ENCODE measurements at places on chromosomes 2 and 18. TPM values are rescaled to one million over a fixed set of nuclear protein-coding genes. Genes with fewer than 3 reads are reported as not detected.

The ZNF892 gene
- total RNA-seq, result 4.8 TPM

The TTC39C gene
- total RNA-seq, result 14.3 TPM

The TUBA4A gene
- total RNA-seq, result 231 TPM

DNA sequence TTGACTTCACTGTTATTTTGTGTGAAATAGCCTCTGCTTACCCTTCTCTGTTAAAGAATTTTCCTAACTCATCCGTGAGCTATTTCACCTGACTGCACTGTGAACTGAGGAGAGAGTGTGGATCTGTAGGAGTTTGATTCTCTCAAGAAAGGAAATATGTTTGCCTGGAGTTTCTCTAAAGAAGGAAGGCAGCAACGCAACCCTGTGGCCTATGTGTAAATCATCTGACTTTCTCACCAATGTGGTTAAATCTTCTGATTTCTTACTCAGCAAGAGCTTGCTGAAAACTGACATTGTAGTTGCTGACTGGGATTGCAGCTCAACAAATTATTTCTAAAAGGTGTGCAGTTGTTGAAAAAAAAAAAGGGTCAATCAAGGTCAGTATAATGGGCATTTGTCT, 153.9 kb upstream of the PELI1 start:
- no peak overlapping the region for H3K4me3 ChIP-seq
- peaks cover 21% of the 10 kb centered on the region for H3K4me1 ChIP-seq
- no peak overlapping the region for H3K27ac ChIP-seq
- no peaks in the 10 kb centered on the region for H3K36me3 ChIP-seq

DNA sequence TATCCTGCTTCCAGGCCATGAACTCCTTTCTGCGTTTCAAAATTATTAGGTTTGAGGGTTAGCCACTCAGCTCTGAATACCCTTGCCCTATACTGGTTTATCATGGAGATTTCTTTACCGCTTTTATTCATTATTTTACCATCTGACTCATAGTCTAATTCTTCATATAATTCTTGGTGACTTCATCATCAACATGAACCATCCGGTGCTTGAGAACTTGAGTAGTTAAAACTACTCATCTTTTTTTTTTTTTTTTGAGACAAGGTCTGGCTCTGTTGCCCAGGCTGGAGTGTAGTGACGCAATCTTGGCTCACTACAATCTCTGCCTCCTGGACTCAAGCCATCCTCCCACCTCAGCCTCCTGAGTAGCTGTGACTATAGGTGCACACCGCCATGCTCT, 94.2 kb upstream of the LHCGR start:
- no peak overlapping the region for H3K4me3 ChIP-seq
- H3K36me3 ChIP-seq, result no peaks in the 10 kb centered on the region
- H3K27ac ChIP-seq, result no peak overlapping the region

GRCh38 chr2:42902939-42903709, 110.7 kb upstream of the HAAO start:
- H3K27ac ChIP-seq, result no peak overlapping the region
- no peak for DNase-seq
- H3K27me3 ChIP-seq, result peaks cover 6% of the 10 kb centered on the region
- H3K36me3 ChIP-seq, result no peaks in the 10 kb centered on the region
- H3K4me1 ChIP-seq, result peaks cover 3% of the 10 kb centered on the region

- no peak overlapping the region for H3K27ac ChIP-seq
- H3K36me3 ChIP-seq, result no peaks in the 10 kb centered on the region
- H3K27me3 ChIP-seq, result no peaks in the 10 kb centered on the region
- H3K4me3 ChIP-seq, result no peak overlapping the region
- no peak for DNase-seq
- H3K4me1 ChIP-seq, result peaks cover 4% of the 10 kb centered on the region
Measured at GRCh38 chr2:20538308-20539132, 91.6 kb downstream of the RHOB start.

DNA sequence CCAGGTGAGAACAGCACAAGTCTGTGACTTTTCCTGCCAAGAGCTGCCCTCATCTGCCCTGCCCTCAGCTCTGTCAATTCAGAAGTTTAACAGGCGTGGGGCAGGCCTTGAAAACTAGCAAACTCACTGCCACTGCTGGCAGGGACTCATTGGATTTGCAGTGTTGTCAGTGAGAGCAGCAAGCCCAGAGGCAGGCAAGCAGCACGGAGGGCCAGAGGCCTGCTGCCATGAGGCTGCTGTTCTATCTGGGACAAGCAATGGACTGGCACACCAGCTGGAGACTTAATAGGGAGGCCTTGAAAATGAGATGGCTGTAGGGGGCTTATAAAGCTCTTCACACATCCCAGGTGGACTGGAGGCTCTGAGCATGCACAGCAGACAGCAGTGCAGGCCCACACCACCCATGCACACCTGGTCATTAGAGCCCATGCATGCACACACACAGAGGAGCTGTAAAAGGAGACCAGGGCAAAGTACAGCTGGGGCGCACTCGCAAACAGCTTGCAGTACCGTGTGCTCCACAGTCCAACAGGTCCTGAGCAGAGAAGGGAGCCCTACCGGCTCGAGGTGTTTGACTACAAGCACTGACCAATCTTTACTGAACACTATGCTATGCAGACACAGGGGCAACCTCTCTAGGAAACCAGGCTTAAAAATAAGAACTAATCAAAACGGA, 28.7 kb downstream of the MGAT4A start:
- DNase-seq, result no peak
- peak overlapping the region; percentile 17 for H3K27ac ChIP-seq
- peaks cover 23% of the 10 kb centered on the region for H3K36me3 ChIP-seq
- H3K4me1 ChIP-seq, result peaks cover 37% of the 10 kb centered on the region
- no peak overlapping the region for H3K4me3 ChIP-seq

- peak overlapping the region; percentile 75 for H3K4me3 ChIP-seq
- H3K27me3 ChIP-seq, result no peaks in the 10 kb centered on the region
- H3K36me3 ChIP-seq, result peaks cover 39% of the 10 kb centered on the region
- H3K4me1 ChIP-seq, result peaks cover 55% of the 10 kb centered on the region
- no peak for DNase-seq
Measured at GRCh38 chr2:160427629-160428404, 65.8 kb downstream of the RBMS1 start.

DNA sequence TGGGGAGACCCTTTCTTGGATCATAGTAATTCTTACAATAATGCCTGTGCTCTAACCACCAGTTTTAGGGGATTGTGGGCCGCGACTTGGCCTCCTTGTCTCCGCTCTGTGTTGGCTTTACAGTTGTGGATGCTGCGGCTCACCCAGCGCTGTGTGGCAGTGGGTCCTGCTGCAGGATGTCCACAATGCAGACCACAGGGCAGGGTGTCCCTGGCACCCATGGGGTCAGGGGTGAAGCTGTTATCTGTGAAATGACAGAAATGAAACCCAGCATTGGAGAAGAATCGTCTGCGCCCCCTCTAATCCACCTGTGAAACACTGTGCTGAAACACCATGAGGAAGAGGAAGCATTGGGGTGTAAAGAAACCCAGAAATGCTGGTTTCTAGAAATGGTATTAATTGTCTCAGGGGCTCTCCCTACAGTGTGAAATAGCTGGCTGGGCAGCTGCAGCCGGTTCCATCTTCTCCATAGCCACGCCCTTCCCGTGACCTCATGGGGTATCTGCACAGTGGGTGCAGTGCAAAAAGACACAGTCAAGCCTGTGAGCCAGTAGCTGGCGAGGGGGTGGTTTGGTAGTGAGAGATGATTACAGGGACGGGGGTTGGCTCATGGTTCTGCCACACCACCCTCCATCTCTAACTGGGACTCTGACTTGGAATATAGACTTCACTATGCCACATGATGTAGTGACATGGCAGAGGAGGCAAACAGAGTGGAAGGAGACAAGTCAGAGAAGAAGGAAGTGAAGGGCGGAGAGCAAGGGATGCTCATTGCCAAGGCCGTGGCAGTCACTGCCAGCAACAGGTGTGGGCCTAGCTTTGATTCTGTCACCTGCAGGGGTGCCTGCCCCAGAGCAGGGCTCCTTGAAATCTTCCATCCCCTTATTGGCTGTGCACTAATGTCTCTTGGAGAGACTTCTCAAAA, 16.2 kb downstream of the INPP4A start:
- H3K27ac ChIP-seq, result peak overlapping the region; percentile 96
- DNase-seq, result peak; percentile 56
- peaks cover 88% of the 10 kb centered on the region for H3K4me1 ChIP-seq
- peaks cover 33% of the 10 kb centered on the region for H3K36me3 ChIP-seq
- peak overlapping the region; percentile 58 for H3K4me3 ChIP-seq
- H3K27me3 ChIP-seq, result no peaks in the 10 kb centered on the region

DNA sequence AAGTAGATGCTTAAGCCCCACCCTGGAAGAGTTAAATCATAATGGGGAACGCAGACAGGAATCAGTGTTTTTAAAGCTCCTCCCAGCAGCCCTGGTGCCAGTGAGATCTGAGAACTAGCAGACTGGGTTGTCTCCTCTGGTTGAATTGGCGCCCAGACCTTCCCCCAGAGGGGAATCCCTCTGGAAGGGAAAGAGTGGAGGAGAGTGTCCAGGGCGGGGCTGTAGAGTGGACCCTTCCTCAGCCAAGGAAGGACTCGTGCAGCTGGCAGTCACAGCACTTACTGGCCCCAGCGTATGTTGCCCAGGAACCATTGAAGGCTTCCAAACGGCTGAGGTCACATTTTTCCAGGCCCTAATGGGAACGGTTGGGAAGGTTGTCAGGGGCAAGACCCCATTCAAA, 62.5 kb downstream of the TGOLN2 start:
- peaks cover 24% of the 10 kb centered on the region for H3K27me3 ChIP-seq
- no peak for DNase-seq
- H3K36me3 ChIP-seq, result no peaks in the 10 kb centered on the region

- no peak overlapping the region for H3K4me3 ChIP-seq
- no peak for DNase-seq
- peaks cover 6% of the 10 kb centered on the region for H3K36me3 ChIP-seq
- no peaks in the 10 kb centered on the region for H3K27me3 ChIP-seq
- no peak overlapping the region for H3K27ac ChIP-seq
Measured at GRCh38 chr2:226953206-226953605, 117.4 kb downstream of the RHBDD1 start.

GRCh38 chr18:58860747-58861231, 3.9 kb upstream of the ZNF532 start:
- peaks cover 3% of the 10 kb centered on the region for H3K36me3 ChIP-seq
- H3K4me3 ChIP-seq, result no peak overlapping the region
- no peak for DNase-seq
- H3K27me3 ChIP-seq, result peaks cover 54% of the 10 kb centered on the region

DNA sequence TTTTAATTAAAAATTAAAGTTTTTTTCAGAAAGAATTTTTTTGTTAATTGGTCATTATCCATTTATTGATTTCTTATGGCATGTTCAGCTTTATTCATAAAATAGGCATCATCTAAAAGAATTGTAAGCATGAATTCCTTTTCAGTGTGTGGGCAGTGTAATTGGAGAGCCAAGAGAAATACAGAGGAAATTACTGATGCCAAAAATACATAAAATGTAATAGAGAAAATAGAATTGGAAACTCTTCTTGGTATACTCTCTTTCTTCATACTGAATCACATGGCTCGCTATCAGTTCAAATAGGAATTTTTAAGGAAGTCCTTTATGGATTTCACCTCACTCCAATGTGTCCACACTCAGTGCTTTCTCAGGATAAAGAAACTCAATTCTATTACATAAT, 663.6 kb upstream of the NRXN1 start:
- H3K36me3 ChIP-seq, result no peaks in the 10 kb centered on the region
- H3K4me3 ChIP-seq, result no peak overlapping the region
- DNase-seq, result no peak
- no peaks in the 10 kb centered on the region for H3K4me1 ChIP-seq
- no peaks in the 10 kb centered on the region for H3K27me3 ChIP-seq
- no peak overlapping the region for H3K27ac ChIP-seq

GRCh38 chr18:69934601-69935265, 12.9 kb downstream of the CD226 start:
- no peak for DNase-seq
- H3K36me3 ChIP-seq, result peaks cover 47% of the 10 kb centered on the region
- no peak overlapping the region for H3K4me3 ChIP-seq
